ENCODE measurements at places on chromosomes 5 and 9.

GRCh38 chr9:33220681-33221567 lies 19.0 kb upstream of the SPINK4 start:
- DNase-seq, result no peak

DNA sequence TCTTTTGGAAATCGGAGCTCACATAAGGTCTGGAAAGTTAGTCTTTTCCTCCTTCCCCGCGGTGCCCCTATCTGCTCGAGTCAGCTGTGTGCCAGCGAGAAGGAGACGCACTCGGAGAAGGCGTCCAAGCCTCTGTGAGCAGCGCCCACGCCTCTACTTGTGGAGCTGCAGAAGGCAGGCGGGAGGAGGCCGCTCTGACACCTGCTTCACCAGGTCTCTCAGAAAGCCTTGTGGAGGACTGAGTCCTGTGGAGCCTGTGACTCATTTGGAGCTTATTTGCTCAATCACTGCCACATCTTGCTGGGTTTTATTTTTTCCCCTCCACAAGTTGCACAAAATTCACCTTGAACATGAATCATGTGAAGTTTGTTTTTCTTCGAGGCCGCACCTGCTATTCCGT lies 117.5 kb downstream of the IRX2 start:
- no peak for DNase-seq

DNA sequence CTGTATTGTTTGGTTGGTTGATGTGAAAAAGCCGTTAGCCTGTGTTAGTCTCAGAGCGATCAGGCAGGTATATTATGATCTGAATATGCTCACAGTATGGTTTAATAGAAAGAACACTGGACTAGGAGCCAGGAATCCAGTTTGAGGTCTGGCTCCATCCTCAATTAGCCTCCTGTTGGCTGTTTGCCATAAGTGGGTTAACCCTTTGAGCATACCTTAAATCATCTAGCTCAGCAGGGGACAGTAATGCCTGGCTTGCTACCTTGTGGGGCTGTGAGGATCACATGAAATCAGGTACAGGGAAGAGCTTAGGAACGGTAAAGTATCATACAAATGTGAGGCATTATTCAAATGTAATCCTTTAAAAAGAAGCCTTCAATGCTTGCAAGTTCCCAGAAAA lies 104.7 kb downstream of the CMYA5 start:
- DNase-seq, result no peak

GRCh38 chr9:129777769-129778130 lies 24.9 kb upstream of the PTGES start:
- DNase-seq, result no peak

GRCh38 chr5:119309326-119309725 lies 46.5 kb upstream of the TNFAIP8 start:
- DNase-seq, result no peak

- no peak for DNase-seq
Observed at GRCh38 chr5:944621-944927, 51.9 kb downstream of the TRIP13 start.

DNA sequence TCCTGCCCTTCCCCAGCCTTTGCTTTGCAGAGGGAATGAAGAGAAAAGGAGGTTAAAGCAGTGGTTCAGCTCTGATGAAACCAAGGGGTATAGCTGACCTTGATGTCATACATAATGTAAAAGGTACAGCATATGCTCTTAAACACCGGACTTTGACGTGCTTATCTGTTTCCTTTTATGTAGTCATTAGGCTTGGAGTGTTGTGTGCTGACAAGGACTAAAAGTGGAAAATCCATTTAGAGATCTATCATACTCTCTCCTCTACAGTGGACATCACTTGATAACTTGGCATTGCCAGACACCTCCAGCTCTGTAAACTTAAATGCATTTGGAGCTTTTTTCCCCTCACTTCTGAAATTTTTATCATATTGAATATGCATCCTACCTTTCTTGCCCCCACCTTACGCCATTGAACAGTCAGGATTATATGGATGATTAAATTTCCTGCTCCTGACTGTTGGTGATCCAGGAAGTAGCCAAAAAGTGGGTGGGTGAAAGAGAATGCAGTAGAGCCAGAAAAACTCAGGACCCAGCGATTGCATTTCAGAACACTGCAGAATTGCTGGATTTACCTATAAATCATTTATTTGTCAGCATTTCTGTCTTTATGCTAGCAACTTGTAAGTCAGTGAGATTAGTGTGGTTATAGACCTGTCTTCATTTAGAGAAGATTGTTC lies 4.1 kb downstream of the TNFAIP8 start:
- DNase-seq, result no peak

GRCh38 chr9:135065151-135065550 lies 22.3 kb upstream of the OLFM1 start:
- DNase-seq, result no peak
